Activated gamma-delta T cell treated with Interleukin-2 at 50 U/mL for 16 hours (primary cell): ENCODE measurements at places on chromosomes 1 and 21.

- DNase-seq: no peak
These were observed 73.8 kb downstream of the NTPCR start for GRCh38 chr1:233024199-233024598.

DNA sequence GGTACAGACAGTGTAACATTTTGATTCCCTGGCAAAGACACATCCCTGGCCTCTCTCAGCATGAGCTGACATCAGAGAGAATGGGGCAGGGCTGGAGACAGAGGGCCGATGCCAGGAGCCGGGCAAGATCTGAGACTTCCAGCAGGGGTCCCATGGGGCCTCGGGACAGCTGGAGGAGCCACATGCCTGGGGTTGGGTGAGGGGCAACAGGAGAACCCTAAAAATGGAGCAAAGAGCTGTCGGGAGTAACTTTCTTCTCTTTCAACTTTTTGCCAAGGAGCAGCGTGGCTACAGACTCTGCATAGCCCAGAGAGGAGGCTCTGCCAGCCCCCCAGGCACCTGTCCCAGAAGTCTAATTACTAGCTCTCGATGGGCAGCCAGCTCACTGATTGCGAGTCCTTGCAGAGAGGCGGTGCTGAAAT, 130.8 kb downstream of the LACTBL1 start:
- no peak for DNase-seq

DNA sequence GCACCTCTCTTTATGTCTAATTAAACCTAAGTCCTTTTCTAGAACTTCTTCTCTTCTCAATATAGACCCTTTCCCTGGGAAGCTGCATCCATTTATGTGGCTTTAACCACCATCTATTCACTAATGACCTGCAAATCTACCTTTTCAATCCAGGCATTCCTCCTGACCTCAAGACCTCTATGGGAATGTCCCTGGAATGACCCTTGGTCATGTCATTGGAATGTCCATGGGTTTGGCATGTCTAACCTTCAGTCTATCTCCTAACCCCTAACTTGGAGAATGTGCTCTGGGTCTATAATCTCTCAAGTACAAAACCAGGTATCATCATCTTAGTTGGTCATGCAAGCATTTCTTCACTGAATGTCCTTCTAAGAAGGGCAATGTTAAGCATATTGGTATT, 196.1 kb downstream of the KCNH1 start:
- no peak for DNase-seq

- no peak for DNase-seq
These were observed 871 bp downstream of the PINK1 start for GRCh38 chr1:20634065-20634593.

- DNase-seq: no peak
These were observed 163.6 kb downstream of the CAMTA1 start for GRCh38 chr1:6948861-6949260.

DNA sequence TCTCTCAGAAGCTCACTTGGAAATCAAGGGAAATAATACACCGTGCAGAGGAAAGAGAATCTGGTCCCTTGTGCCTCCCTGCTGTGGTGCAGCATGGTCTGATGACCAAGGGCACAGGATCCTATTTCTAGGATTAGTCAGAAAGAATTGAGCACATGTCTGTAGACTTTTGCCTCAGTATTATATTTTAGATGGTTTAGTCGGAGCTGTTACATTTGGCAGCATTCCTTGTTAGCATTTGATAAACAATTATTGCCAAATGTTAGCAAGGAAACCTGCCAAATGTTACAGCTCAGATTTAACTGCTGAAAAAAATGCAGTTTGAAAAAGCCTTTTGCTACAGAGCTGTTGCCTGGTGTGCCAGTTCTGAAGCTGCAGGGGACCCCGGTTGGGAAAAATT, 183.5 kb upstream of the DPYD start:
- DNase-seq: no peak

DNA sequence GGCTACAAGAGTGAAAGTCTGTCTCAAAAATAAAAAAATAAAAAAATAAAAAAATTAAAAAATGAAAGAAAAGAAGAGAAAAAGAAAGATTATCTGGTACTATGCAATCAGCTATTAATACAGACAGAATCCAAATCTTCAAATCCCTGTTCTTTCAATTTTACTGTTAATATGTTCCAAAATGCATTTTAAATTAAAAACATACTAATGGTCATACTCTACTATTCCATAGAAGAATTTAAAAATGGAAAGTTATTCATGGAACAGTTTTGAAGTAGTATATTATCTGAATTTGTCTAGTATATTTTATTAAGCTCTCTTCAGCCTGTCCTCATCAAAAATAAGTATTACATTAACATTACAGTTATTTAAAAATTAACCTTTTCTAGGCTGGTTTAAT, 430.1 kb downstream of the PTBP2 start:
- no peak for DNase-seq

DNA sequence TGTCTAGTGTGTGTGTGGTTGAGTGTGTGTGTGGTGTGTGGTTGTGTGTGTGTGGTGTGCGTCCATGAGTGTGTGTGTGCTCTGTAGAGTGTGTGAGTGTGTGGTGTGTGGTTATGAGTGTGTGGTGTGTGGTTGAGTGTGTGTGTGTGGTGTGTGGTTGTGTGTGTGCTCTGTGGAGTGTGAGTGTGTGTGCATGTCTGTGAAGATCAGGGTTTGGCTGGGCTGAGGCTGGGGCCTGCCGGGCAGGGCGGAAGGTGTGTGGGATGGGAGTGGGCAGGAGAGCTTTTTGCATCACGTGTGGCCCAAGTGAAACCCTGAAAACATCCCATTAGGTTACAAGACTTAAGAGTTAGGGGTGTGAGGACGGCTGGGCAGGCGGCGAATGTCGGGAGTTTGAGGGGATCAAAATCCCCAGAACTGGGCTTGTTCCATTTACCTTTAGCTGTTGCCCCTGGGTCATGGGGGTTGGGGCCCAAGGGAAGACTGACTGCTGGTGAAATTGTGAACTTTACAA, 2.9 kb upstream of the FCMR start:
- no peak for DNase-seq

DNA sequence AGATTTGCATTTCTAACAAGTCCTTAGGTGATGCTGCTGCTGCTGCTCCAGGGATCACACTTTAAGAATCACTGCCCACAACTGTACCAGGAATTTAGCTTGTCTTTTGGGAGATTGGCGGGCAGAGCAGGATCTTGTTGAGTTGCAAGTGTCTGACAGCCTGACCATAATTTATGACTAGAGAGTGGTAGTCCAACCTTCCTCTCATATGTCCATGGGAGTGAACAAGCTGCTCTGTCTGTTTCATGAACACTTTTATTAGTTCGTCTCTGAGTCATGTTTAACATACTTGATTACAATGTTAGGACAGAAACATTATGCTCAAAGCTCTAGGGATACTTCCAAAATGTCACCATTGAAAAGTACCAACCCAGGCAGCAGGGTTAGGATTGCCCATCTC, 169.6 kb downstream of the TGFB2 start:
- no peak for DNase-seq

DNA sequence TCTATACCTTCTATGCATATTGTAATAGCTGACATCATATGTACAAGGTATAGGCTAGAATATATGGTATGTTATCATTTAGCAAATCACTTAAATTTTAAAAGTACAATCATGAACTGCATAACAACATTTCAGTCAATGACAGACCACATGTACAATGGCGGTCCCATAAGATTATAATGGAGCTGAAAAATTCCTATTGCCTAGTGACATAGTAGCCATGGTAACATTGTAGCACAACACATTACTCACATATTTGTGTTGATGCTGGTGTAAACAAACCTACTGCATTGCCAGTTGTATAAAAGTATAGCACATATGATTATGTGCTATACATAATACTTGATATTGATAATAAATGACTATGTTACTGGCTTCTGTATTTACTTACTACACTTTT, 8.9 kb downstream of the RAB3B start:
- DNase-seq: no peak

DNA sequence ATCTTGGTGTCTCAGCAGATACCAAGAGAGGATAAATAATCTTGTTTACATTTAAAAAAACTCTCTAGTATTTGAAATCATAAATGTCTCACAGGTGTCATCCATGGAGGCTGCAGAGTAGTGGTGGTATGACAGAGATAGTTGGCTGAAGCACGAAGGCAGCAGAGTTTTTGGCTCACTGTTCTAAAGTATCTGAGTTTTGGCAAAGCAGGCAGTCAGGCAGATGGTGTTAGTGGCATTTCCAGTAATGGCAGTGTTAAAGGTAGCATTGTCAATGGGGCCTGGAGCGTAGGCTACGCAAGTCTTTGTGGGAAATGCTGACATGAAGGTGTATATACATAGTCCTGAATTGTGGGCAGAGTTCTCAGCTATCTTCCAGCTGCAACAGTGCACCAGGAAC, 68.5 kb upstream of the HSD17B7 start:
- no peak for DNase-seq
